ENCODE measurements at places on chromosomes 16 and 17.

- no peaks in the 10 kb centered on the region for H3K4me1 ChIP-seq
- DNase-seq: no peak
- peaks cover 3% of the 10 kb centered on the region for H3K36me3 ChIP-seq
- H3K27ac ChIP-seq: no peak overlapping the region
- no peaks in the 10 kb centered on the region for H3K27me3 ChIP-seq
Observed at GRCh38 chr16:17817260-17817659, 346.5 kb upstream of the XYLT1 start.

GRCh38 chr16:50635505-50636392 is 45.4 kb downstream of the SNX20 start:
- H3K4me1 ChIP-seq: no peaks in the 10 kb centered on the region
- H3K27ac ChIP-seq: no peak overlapping the region
- H3K36me3 ChIP-seq: no peaks in the 10 kb centered on the region
- DNase-seq: no peak

DNA sequence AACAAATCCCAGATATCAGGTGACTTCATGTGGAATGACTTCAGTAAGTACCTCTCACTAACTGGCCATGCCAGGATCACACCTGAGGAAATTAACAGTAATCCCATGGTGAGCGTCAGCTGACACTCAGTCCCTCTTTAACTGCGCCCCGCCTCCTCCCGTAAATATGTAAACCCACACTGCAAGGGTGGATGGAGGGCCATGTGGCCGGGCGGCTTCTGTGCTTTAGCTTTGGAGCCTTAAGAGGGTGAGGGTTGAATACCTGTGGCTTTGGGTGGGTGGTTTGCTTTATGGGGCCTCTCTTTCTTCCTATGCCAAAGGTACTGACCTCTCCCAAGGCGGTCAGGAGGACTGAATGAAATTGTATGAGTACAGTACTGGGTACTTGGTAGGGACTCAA is 141.7 kb downstream of the MRM1 start:
- H3K27ac ChIP-seq: no peak overlapping the region
- no peak for DNase-seq
- H3K27me3 ChIP-seq: peaks cover 5% of the 10 kb centered on the region
- no peak overlapping the region for H3K4me3 ChIP-seq

- H3K27ac ChIP-seq: no peak overlapping the region
- H3K4me3 ChIP-seq: no peak overlapping the region
- H3K36me3 ChIP-seq: no peaks in the 10 kb centered on the region
- no peaks in the 10 kb centered on the region for H3K4me1 ChIP-seq
- DNase-seq: no peak
- peaks cover 6% of the 10 kb centered on the region for H3K27me3 ChIP-seq
Observed at GRCh38 chr17:66406701-66407644, 104.6 kb downstream of the PRKCA start.

DNA sequence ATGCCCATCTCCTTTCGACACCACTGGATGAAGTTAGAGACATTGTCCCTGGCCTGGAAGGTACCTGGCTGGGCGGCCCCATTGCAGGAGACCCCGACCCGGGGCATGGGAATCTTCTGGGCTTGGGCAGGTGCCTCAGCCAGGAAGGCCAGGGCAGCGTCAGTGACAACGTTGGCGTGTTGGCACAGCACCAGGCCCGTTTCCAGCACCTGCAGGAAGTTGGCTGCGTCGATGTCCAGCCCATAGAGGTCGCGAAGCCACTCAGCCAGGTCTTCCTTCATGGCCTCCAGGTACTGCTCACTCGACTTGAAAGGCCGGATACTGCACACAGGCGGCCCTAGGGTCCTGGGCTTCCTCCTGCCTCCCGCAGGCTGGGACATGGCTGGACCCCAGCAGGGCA is 568 bp downstream of the GAS2L2 start:
- no peaks in the 10 kb centered on the region for H3K36me3 ChIP-seq
- peaks cover 11% of the 10 kb centered on the region for H3K4me1 ChIP-seq
- H3K4me3 ChIP-seq: no peak overlapping the region
- H3K27ac ChIP-seq: no peak overlapping the region

GRCh38 chr16:84178146-84178765 is 8.6 kb downstream of the TAF1C start:
- no peaks in the 10 kb centered on the region for H3K27me3 ChIP-seq
- DNase-seq: no peak

DNA sequence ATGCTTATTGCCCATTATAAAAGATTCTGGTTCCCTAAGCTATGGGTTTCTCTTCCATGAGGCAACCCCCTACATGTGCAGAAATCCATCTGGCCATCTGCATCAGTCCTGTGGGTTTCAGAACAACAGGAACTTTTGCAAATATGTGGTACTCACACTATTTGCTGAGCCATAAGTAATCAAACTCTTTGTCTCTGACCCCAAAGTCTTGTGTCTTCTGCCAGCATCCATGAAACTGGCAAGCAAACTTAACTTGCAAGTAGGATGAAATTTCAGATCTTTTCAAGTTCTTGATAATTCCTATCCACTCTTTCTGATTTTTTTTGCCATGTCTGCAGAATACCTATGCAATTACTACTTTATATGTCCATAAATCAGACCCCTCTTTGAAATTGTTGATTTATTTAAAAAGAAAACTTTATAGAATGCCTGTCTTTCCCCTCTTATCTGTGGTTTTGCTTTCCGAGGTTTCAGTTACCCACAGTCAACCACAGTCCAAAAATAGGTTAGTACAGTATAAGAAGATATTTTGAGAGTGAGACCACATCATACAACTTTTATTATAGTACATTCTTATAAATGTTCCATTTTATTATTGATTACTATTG is 158.4 kb upstream of the IRX3 start:
- no peak for DNase-seq
- no peaks in the 10 kb centered on the region for H3K36me3 ChIP-seq

GRCh38 chr17:83019376-83019775 is 60.0 kb upstream of the METRNL start:
- DNase-seq: no peak
- no peaks in the 10 kb centered on the region for H3K4me1 ChIP-seq

GRCh38 chr17:4920351-4921048 is 11.6 kb upstream of the GP1BA start:
- H3K27ac ChIP-seq: no peak overlapping the region
- H3K36me3 ChIP-seq: no peaks in the 10 kb centered on the region
- H3K4me1 ChIP-seq: no peaks in the 10 kb centered on the region
- no peak for DNase-seq

GRCh38 chr16:85289760-85290625 is 177.7 kb upstream of the CIBAR2 start:
- H3K36me3 ChIP-seq: no peaks in the 10 kb centered on the region
- no peak overlapping the region for H3K27ac ChIP-seq
- no peak overlapping the region for H3K4me3 ChIP-seq
- H3K27me3 ChIP-seq: peaks cover 3% of the 10 kb centered on the region

DNA sequence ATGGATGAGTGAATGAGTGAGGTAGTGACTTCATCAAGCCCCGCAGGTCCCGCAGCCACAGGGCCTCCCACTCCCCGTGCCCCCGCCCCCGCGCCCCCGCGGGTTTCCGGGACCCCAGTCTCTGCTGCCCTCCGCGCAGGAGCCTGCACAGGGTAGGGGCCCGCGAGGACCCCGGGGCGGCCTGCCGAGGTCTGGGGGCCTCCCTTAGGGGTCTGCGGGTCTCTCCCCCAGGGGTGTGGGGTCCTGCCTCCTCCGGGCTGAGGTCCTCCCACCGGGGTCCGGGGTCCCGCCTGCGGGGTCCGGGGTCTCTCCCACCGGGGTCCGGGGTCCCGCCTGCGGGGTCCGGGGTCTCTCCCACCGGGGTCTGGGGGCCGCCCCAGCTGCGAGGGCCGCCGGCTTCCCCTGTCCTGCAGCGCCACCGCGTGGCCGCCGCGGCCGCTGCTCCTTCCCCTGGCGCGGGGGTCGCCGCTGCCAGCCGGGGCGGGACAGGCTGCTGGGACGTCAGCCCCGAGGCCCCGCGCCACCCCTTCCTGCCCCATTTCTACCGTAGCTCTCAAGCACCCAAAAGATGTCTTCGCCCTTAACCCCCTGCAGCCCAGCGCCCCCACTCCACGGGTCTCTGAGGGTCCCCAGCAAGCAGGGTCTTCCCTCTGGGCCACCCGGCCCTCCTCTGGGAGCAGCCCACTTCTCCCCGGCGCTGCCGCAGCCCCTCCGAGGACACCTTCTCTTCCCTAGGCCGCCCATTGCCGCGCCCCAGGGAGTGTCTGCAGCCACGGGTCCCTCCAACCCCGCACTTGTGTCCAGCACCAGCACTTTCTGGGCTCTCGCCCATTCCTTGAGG is 10.4 kb upstream of the CHMP6 start:
- peaks cover 15% of the 10 kb centered on the region for H3K27me3 ChIP-seq
- peak overlapping the region; percentile 2 for H3K4me3 ChIP-seq
- H3K4me1 ChIP-seq: peaks cover 7% of the 10 kb centered on the region
- H3K36me3 ChIP-seq: no peaks in the 10 kb centered on the region

GRCh38 chr17:45663772-45664171 is 120.3 kb upstream of the CRHR1 start:
- H3K36me3 ChIP-seq: no peaks in the 10 kb centered on the region
- no peak overlapping the region for H3K4me3 ChIP-seq
- DNase-seq: no peak
- peaks cover 33% of the 10 kb centered on the region for H3K27me3 ChIP-seq
- no peaks in the 10 kb centered on the region for H3K4me1 ChIP-seq
- H3K27ac ChIP-seq: no peak overlapping the region

DNA sequence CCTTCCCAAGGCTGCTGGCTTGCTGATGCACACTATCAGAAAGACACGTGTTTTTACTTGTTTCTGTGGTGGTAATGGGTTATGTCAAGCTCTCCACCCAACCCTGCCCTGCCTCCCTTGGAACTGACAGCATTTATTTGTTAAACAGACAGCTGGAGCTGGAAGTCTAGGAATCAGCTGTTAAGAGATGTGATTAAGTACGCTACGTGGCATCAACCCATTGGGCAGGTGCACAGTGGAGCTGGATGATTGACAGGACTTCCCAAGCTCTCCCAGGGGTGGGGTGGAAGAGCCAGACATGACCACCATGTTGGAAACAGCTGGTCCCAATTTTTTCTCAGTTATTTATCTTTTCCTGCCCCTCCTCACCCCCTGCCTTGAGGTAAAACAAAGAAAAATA is 49.4 kb downstream of the ADAMTS18 start:
- no peak for DNase-seq
- H3K36me3 ChIP-seq: no peaks in the 10 kb centered on the region
- H3K4me1 ChIP-seq: no peaks in the 10 kb centered on the region
- H3K4me3 ChIP-seq: no peak overlapping the region
- H3K27me3 ChIP-seq: peaks cover 4% of the 10 kb centered on the region
- no peak overlapping the region for H3K27ac ChIP-seq

GRCh38 chr17:39814497-39814896 is 49.6 kb downstream of the IKZF3 start:
- H3K4me3 ChIP-seq: no peak overlapping the region
- H3K27me3 ChIP-seq: no peaks in the 10 kb centered on the region
- peak overlapping the region; percentile 77 for H3K27ac ChIP-seq
- H3K36me3 ChIP-seq: peaks cover 79% of the 10 kb centered on the region
- H3K4me1 ChIP-seq: peaks cover 79% of the 10 kb centered on the region

GRCh38 chr17:68522266-68522665 is 10.0 kb downstream of the PRKAR1A start:
- H3K27ac ChIP-seq: no peak overlapping the region
- no peak overlapping the region for H3K4me3 ChIP-seq
- no peaks in the 10 kb centered on the region for H3K27me3 ChIP-seq
- peaks cover 81% of the 10 kb centered on the region for H3K36me3 ChIP-seq

- H3K4me3 ChIP-seq: no peak overlapping the region
- peaks cover 21% of the 10 kb centered on the region for H3K4me1 ChIP-seq
- no peak overlapping the region for H3K27ac ChIP-seq
Observed at GRCh38 chr17:56982312-56982711, 4.4 kb downstream of the SCPEP1 start.

- no peaks in the 10 kb centered on the region for H3K27me3 ChIP-seq
- peaks cover 11% of the 10 kb centered on the region for H3K4me1 ChIP-seq
- H3K4me3 ChIP-seq: no peak overlapping the region
- DNase-seq: no peak
- no peak overlapping the region for H3K27ac ChIP-seq
Observed at GRCh38 chr17:37088913-37089312, 140.2 kb downstream of the AATF start.

DNA sequence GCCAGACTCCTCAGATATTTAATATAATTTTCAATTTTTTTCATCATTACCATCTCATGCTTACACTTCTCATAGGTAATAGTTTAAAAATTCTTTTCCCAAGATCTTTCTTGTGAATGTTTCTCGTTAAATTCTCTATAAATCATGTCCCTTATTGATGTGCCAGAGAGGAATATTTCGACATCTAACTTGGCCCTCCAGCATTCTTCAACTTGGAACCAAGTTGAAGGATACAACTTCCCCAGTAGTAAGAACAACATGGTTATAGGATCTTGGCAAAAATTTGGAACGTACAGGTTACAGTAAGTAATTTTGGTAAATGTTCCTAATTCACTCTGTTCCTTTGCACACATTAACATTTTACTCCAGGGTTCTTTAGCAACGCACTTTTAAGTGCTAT is 731.8 kb downstream of the CDH11 start:
- H3K4me3 ChIP-seq: no peak overlapping the region
- H3K27ac ChIP-seq: no peak overlapping the region
- DNase-seq: no peak
- no peaks in the 10 kb centered on the region for H3K4me1 ChIP-seq
- no peaks in the 10 kb centered on the region for H3K27me3 ChIP-seq
- H3K36me3 ChIP-seq: no peaks in the 10 kb centered on the region

DNA sequence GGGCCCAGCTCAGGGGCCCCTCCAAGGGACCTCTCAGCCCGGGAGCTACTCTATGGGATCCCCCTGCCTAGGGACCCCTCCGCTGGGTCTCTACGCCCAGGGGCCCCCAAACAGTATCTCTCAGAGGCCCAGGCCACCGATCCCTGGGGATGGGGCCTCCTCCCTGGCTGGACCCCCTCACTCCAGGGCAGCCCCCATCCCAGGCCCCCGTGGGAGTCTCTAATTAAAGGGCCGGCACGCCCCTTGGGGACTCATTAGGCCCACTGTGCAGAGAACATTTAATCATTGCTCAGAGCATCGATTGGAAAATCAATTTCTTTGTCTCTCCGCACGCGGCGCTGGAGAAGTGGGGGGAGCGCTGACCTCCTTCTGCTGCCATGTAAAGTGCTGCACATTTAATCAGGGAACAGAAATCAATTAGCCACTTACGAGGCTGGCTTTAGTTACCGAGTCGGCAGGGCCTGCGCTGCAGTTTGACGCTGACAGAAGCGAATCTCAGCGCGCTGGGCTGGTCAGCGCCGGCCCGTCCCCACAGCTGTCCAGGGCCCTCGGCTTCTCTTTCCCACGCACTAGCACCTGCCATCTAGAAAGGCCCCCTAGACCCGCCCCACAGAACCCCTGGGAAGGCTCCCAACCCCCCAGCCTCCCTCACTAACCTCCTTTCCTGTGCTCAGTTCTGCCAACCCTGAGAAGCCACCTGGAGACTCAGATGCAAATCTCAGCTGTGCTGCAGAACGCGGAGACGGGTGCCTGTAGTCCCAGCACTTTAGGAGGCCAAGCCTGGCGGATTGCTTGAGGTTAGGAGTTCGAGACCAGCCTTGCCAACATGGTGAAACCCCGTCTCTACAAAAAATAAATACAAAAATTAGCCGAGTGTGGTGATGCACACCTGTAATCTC is 20.2 kb upstream of the C1QL1 start:
- no peak for DNase-seq
- H3K27ac ChIP-seq: no peak overlapping the region
- peaks cover 48% of the 10 kb centered on the region for H3K27me3 ChIP-seq
- H3K36me3 ChIP-seq: no peaks in the 10 kb centered on the region
- H3K4me1 ChIP-seq: peaks cover 9% of the 10 kb centered on the region
